Activated T-helper 2 cell treated with anti-CD3 and anti-CD28 coated beads, Interferon-gamma antibody, Interleukin-2, Interleukin-4, amounts not matched to agents 10 μg/mL and 5 μg/mL and 100 μg/mL, durations not matched to agents 14 hours and 24 hours and 36 hours (primary cell): ENCODE measurements at places on chromosomes 6 and 20. TPM values are rescaled to one million over a fixed set of nuclear protein-coding genes. Genes with fewer than 3 reads are reported as not detected.

Gene SERAC1
- 5.4 and 6.6 TPM in 2 replicates for total RNA-seq

Gene DDX43
- 0.28 and 0.52 TPM in 2 replicates for total RNA-seq

DNA sequence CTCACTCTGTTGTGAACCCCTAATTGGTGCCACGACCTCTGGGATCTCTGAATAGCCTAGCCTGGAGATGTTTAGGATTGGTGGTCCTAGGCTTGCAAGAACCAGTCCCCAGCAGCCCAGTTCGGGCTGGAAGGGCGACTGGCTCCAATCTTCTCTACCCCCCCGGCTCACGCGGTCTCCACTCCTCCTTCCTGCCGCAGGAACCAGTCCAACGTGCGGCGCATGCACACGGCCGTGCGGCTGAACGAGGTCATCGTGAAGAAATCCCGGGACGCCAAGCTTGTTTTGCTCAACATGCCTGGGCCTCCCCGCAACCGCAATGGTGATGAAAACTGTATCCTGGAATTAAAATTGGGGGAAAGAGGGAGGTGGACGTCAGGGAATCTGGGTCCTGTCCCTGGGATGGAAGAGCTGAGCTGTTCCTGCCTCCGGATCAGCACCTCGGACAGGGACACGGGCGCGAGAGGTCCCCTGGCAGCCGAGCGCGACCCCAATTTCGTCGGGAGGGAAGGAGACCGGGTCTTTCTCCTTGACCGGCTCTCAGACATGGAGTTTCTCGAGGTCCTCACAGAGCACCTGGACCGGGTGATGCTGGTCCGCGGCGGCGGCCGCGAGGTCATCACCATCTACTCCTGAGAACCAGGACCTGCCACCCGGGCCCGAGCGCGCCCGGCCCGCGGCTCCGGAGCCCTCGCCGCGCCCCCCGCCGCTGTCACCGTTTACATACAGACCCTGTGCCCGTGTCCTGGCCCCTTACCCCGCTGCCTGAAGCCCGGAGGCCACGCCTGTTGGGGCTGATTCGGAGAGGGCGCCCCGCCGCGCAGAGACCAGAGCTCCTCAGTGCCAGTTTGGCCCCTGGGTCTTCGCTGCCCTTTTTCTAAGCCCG, 28.2 kb downstream of the SLC12A5 start:
- DNase-seq = no peak
- peaks cover 35% of the 10 kb centered on the region for H3K4me1 ChIP-seq
- H3K36me3 ChIP-seq = peaks cover 26% of the 10 kb centered on the region
- H3K27ac ChIP-seq = no peak overlapping the region
- H3K27me3 ChIP-seq = peaks cover 38% of the 10 kb centered on the region

Gene NRSN1
- total RNA-seq = not detected in 2 replicates

GRCh38 chr6:80449726-80450125, 343.3 kb downstream of the BCKDHB start:
- H3K4me1 ChIP-seq = peaks cover 4% of the 10 kb centered on the region
- no peaks in the 10 kb centered on the region for H3K27me3 ChIP-seq
- H3K4me3 ChIP-seq = no peak overlapping the region
- H3K36me3 ChIP-seq = no peaks in the 10 kb centered on the region
- H3K27ac ChIP-seq = no peak overlapping the region

GRCh38 chr6:140236732-140237131, 862.3 kb upstream of the CITED2 start:
- DNase-seq = no peak
- H3K36me3 ChIP-seq = no peaks in the 10 kb centered on the region
- H3K4me1 ChIP-seq = no peaks in the 10 kb centered on the region
- H3K4me3 ChIP-seq = no peak overlapping the region

GRCh38 chr20:37757550-37757949, 63.7 kb downstream of the CTNNBL1 start:
- DNase-seq = no peak
- no peak overlapping the region for H3K27ac ChIP-seq
- no peaks in the 10 kb centered on the region for H3K4me1 ChIP-seq
- no peaks in the 10 kb centered on the region for H3K27me3 ChIP-seq
- H3K36me3 ChIP-seq = peaks cover 25% of the 10 kb centered on the region
